ENCODE measurements at places on chromosomes 2 and 18. TPM values are rescaled to one million over a fixed set of nuclear protein-coding genes. Genes with fewer than 3 reads are reported as not detected.

Gene CARF
- 4.1 TPM for total RNA-seq

Gene DYNC2LI1
- 15.3 TPM for total RNA-seq

Gene NYAP2
- not detected for total RNA-seq

Gene PSMG2
- total RNA-seq, result 82.2 TPM

Gene HOXD13
- total RNA-seq, result not detected

Gene RNF125
- 0.30 TPM for total RNA-seq

Gene TFCP2L1
- not detected for total RNA-seq

Gene GCC2
- total RNA-seq, result 20.1 TPM

Gene DPY30
- 118 TPM for total RNA-seq

Gene CDCA7
- total RNA-seq, result 12.0 TPM

Gene KYNU
- total RNA-seq, result 1.2 TPM

Gene CRYGD
- not detected for total RNA-seq

Gene ABCG5
- not detected for total RNA-seq

Gene TMEFF2
- under 0.01 TPM for total RNA-seq

Gene MEIS1
- total RNA-seq, result 42.6 TPM

Gene ERFE
- 0.30 TPM for total RNA-seq

Gene IL1R1
- total RNA-seq, result 0.65 TPM

Gene TAF1B
- total RNA-seq, result 34.4 TPM

Gene ADRA2B
- not detected for total RNA-seq

Gene CPO
- not detected for total RNA-seq

Gene NETO1
- not detected for total RNA-seq

Gene ALPG
- not detected for total RNA-seq

Gene SOX11
- under 0.01 TPM for total RNA-seq

Gene C1GALT1C1L
- total RNA-seq, result 0.97 TPM

Gene LIPG
- total RNA-seq, result 88.9 TPM

Gene STPG4
- total RNA-seq, result not detected

Gene FIGLA
- not detected for total RNA-seq

Gene SERPINB11
- total RNA-seq, result not detected

Gene GALR1
- total RNA-seq, result not detected

Gene CD8B
- total RNA-seq, result not detected

Gene ALPI
- total RNA-seq, result not detected

Gene KCNF1
- total RNA-seq, result not detected

Gene WDFY1
- 95.5 TPM for total RNA-seq

All from epithelial cell of umbilical artery (primary cell).